ENCODE measurements at places on chromosomes 12 and 14. TPM values are rescaled to one million over a fixed set of nuclear protein-coding genes. Genes with fewer than 3 reads are reported as not detected.

DNA sequence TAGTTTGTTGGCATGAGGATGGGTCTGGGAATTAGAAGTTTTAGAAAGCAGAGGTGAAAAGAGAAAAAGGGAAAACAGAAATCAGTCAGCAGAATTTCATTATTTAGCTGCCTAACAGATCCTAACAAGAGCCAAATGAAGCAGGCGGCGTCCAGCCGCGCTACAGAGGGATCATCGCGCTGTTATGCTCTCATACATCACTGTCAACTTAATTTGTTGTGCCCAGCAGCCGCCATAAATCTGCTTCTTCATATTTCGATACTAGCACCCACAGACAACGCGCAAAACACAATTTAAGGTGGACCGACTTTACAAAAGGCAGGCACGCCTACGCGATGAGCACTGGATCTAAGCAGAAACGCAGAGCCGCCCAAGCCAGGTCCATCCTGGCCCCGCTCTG, 66.7 kb downstream of the SETD3 start:
- no peak for DNase-seq

DNA sequence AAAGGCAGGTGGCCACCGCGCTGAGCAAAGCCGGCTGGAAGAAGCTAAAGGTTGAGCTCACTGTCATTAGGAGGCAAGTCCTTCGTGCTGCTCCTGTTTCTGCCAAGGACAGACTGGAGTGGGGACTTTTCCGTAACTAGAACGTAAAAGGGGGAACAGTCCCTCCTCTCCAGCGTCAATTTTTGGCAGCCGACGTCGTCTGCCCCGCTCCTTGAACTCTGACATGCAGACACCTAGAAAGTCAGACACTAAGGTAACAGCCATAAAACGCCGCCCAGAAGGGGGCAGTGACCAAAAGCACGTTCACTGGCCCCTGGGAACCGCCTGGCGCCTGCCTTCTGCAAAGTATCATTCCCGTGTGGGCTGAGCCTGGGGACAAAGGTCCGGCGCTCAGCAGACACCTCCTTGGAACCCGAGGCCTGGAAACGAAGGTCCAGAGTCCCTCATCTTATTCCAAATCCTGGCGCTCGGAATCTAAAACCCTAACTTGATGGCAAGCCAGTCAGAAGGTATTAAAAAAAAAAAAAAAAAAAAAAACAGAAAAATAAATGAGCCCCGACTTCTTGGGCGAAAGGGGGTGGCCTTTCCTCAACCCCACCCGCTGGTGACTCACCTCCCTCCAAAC, 1.1 kb upstream of the LRP1 start:
- DNase-seq, result no peak

GRCh38 chr14:68345738-68346137, 447.1 kb downstream of the ZFP36L1 start:
- DNase-seq, result no peak

- DNase-seq, result no peak
Measured at GRCh38 chr12:109601557-109601956, 28.0 kb downstream of the MVK start.

Gene TMEM63C
- total RNA-seq, result under 0.01 TPM

- no peak for DNase-seq
Measured at GRCh38 chr12:45966486-45966885, 23.9 kb downstream of the SCAF11 start.

- DNase-seq, result no peak
Measured at GRCh38 chr12:119744900-119745606, 77.1 kb downstream of the PRKAB1 start.

Gene FGD6
- 9.8 TPM for total RNA-seq

DNA sequence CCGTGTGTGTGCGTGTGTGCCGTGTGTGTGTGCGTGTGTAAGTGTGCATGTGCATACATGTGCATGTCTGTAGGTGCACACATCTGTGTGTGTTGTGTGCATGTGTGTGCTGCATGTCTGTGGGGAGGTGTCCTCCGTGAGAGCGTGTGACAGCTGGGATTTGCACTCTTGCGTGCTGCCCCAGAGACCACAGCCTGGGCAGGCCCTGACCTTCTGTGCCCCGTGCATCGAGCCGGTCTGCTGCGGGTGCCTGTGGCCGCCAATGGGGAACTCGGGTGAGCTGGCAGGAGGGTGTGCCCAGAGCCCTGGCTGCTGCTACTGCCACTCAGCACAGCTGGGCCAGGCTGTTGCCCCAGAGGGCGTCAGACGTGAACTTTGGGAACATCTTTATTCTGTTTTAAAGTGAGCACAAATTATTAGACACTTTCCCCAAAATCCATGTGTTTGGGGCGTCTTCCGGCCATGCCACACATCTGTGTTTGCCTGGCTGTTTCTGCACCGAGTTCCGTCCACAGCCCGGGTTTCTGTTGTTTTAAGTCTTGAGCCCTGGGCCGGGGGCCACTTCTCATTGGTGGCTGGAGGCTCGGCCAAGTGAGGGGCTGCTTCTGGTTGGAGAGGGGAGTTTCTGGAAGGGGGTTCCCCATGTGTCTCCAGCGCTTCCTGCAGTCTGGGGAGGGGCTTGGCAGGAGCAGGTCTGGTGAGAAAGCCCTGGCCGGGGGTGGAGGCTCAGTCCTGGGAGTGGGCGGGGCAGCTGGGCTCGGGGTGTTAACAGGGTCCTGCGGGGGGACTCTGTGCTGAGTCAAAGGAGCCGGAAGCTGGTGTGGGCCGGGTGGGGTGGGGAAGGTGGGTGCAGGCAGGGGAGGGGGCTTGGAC, 7.6 kb downstream of the CEP170B start:
- no peak for DNase-seq

DNA sequence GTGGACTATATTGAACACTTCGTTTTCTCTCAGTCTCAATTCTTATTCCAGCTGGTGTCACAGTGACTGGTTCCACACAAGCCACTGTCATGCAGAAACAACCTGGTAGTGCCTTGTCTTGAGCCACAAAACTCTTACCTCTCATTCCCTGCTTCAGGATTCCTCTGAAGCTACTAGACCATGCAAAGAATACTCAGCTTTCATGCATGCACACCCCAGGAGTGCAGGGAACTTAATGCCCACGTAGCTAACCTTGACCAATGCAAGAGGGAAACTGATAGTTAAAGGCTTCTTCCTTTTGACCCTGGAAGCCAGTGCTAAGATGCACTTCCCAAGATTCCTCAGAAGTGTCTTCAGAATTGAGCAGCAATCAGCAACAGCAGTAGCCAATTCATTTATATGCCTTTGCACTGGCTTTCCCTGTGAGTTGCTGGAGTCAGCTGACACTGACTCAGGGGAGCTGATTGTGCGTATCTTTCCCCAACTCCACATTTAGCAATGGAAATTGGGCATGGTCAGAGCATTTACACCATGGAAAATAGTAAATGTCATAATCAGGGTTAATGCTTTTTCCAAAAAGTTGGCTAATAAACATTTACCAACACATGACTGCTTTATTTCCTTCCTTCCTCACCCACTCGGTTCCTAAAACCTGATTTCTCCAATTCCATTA, 113.6 kb upstream of the SLC35F4 start:
- DNase-seq, result no peak
